ENCODE measurements at places on chromosomes 1 and 21.

- DNase-seq: no peak
These were observed 264.9 kb upstream of the NR5A2 start for GRCh38 chr1:199762572-199762971.

GRCh38 chr1:87154384-87154783 lies 174.3 kb upstream of the LMO4 start:
- no peak for DNase-seq

- DNase-seq: no peak
These were observed 137.8 kb downstream of the GLIS1 start for GRCh38 chr1:53601031-53601745.

DNA sequence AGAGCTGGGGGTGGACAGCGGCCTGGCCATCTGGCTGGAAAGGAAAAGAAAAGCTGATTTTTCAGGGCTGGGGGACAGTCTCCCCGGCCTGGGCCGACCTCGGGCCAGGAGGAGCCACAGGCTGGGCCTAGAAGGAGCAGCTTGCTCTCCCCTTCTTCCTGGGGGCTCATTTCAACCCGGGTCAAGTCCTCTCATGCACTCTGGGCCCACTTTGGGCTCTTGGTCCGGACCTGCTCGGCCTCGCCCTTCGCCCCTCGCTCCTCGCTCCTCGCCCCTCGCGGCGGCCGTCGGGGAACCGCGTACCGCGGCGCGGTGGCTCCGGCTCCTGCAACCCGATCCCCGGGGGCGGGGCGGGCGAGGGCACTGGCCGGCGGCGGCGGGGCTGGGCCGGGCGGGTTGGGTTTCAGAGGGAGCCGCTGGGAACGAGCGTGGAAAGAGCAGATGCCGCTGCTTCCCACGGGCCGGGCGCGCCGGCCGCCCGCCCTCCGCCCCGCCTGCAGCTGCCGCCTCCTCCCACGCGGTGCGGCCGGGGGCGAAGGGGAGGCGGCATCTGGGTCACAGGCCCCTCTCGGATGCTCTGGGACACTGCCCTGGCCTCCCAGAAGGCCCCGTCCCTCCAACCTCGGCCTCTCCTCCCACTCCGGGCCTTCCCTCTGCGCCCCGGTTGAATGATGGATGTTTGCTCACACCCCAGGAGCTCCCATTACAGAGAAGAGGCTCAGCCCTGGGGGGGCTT lies 6.6 kb downstream of the HEYL start:
- no peak for DNase-seq

DNA sequence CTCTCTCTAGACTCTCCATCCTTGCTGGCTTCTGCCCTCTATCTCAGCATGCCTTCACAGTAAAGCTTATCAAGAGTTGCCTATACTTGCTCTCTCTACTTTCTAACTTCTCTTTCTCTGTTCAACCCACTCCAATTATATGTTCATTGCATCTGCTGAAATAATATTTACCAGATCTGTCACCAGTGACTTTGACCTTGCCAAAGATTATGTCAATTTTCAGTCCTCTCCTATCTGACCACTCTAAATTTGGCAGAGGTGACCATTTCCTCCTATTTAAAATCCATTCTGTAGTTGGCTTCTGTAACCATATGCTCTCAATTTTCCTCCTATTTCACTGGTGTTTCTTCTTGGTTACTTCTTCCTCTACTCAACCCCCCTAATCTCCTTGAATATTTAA lies 38.8 kb upstream of the DR1 start:
- no peak for DNase-seq

- DNase-seq: no peak
These were observed 79.4 kb downstream of the TNR start for GRCh38 chr1:175663991-175664390.

DNA sequence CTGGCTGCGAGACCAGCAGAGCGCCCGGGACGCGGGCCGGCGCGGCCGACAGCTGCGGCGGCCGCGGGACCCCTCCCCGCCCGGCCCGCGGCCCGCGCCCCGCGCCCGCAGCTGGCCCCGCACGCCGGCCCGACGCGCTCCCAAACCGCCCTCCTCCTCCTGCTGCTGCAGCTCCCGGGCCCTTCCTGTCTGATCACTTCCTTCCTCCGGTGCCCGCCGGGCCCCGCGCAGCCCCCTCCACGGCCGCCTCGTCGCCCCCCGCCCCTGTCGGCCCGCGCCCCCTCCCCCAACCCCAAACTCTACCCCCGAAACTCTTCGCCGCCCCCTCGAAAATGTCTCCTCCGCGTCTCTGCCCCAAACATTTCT lies 594 bp downstream of the LUZP1 start:
- DNase-seq: no peak

DNA sequence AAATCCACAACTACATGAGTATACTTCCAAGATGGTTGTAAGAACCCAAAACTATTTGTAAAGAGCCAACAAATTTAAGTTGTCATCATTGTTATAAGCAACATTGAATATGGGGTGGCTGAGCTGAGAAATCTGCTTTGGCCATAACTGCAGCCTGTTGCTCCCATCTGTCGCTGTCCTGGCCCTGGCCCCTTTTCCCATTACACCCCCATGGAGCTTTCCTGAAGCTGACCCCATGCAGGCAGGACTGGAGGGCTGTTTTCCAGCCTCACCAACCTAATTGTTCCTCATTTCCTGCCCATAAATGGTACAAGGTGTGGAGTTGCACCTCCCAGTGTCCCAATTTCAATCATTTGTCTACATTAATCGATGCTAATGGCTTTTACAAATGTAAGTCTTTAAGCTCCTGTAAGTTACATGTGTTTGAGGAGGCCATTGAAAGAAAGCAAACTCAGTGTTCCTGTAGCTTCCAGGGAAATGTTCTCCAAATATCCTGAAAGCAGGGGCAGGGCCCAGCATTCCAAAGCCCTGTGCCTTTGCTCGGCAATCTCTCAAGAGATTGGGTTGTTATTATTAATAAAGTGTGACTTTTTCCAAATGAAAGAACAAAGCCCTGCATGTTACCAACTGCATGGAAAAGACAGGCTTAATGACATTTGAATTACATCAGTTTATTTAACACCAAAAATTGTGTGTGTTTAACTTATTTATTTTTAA lies 545.9 kb downstream of the PLPP3 start:
- no peak for DNase-seq

GRCh38 chr1:98021126-98021525 lies 100.3 kb upstream of the DPYD start:
- DNase-seq: no peak

DNA sequence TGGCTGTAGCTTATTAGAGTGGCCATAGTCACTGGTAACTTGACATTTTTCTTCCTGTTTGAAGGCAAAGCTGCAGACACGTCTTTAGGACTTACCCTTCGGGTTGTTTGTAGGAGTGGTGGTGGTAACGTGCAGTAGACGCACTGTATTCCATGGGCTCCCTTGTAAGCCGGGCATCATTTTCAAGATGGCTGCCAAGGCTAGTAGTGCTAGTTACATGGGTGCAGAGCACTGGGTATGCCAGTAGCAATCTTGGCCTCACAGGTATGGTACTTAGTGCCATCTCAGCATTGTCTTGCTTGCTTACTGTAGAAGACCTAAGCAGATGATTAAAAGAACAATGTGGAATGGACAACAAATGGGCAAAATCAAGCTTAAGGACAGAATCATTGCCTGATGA lies 1.9 kb downstream of the YBX1 start:
- no peak for DNase-seq

DNA sequence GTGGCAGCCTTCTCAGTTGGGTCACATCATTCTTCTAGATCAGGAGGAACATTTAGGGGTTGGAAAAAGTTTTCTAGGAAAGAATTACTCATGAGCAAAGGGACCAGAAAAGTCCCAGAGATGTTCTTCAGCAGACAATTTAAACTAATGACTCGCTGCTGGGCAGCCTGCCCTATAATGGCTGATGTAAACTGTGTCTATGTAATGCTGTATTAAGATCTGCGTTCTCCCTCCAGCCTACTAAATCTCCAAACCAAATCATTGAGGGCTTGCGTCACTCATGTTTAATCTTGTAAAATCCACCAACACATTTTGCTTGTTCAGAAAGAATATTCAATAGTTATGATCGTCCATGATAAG lies 92.1 kb downstream of the LRRC8C start:
- DNase-seq: no peak

DNA sequence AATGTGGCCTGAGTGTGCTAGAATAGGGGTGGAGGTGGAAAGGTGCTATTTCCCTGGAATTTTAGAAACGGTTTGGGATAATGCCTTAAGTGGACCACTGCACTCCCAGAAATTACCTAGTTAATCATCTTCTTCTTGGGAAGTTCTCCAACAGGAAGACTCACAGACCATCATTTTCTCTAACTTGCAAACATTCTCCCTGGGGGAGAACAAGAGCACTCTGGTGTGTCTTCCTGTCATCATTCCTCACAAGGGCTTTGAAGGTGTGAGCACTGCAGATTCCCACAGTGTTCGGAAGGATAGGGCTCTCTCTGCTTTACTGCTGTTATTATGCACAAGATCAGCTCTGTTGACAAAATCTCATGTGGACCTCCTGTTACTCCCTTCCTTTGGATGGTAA lies 54.9 kb upstream of the TSPAN2 start:
- no peak for DNase-seq

- DNase-seq: no peak
These were observed 267.8 kb upstream of the RUNX1 start for GRCh38 chr21:35316933-35317332.

- DNase-seq: no peak
These were observed 87.9 kb downstream of the PLPP3 start for GRCh38 chr1:56491441-56491840.

DNA sequence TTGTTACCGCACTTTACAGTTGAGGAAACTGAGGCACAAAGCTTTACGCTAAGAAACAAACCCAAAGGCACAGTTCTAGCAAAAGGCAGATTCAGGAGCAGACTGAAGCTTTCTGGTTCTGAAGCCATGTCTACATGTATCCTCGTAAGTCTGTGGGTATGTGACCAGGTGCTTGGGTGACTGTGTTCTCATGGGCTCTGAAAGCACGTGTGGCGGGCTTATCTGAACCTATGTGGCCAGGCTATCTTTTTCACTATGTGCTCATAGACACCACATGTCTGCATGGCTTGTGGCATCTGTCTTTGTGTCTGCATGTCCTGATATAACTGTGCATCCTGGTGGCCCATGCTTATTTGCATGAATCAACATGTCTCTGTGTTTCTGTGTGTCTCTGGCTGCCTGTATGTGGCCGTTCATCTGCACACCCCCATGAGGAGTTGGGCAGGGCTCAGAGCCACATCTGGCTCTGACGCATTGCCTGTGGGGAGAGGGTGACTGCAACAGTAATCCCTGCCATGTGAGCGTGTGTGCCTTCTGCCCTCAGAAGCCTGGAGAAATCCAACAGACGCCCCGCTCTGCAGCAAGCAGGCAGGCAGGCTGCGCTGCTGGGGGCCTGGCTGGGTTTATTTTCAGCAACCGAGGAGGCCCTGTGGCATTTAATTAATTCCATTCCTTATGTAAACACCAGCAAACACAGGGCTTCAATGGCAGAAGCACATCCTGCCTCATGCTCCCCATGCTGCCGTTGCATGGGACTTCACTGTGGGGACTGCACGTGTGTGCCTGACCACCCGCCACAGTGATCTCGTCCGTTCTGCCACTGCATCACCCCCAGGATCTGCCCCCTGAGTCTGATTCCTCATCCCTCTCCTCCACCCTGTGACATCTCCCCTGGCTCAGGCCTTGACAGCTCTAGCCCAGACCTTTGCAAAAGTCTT lies 115.4 kb downstream of the TRABD2B start:
- DNase-seq: no peak

GRCh38 chr1:245923215-245923614 lies 583.9 kb downstream of the SMYD3 start:
- no peak for DNase-seq

- DNase-seq: no peak
These were observed 173.2 kb upstream of the ATP1B1 start for GRCh38 chr1:168933141-168933805.

- DNase-seq: no peak
These were observed 11.5 kb upstream of the MYOC start for GRCh38 chr1:171663854-171664575.

- no peak for DNase-seq
These were observed at the start of gene AMPD1 for GRCh38 chr1:114695430-114696058. Gene AMPD1 (minus strand): TSS chr1:114695546. CDS start chr1:114695471, 75 bp downstream.

DNA sequence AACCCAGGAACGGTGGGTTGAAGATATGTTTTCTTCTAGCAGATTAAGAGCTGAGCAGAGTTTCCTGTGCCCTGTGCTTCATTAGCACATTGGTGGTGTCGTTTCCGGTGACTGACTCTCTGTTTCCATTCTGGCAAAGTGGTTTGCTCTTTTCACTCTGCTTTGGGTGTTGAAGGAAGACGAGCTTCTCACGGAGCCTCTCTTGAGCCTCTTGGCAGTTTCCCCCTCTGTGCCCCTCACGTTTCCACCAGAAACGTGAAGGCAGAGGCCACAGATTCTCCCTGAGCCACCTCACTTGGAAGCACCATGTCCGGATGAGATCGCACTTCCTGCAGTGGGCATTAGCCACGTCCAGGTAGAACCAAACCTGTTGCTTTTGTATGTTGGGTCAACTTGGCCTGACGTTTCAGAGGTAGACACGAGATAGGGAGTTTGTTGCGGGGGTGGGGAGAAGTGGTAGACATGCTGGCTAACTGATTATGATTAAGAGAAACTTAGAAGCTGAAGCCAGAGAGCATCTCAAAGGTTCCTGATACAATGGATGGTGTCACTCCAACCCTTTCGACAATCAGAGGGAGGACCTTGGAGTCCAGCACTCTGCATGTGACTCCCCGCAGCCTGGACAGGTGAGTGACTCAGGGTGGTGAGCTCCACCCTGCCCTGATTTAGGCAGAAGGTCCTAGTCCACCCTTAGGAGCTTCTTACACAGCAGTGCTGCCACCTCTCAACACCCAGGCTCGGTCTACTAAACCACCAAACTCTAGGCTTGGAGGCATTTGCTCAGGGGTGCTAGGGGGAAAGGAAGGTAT lies at the start of gene LAX1:
Gene LAX1 (plus strand): TSS at position 155 of the 809 bp plus-strand sequence. CDS start 383 bp downstream, at position 538.
- DNase-seq: peak; percentile 55

DNA sequence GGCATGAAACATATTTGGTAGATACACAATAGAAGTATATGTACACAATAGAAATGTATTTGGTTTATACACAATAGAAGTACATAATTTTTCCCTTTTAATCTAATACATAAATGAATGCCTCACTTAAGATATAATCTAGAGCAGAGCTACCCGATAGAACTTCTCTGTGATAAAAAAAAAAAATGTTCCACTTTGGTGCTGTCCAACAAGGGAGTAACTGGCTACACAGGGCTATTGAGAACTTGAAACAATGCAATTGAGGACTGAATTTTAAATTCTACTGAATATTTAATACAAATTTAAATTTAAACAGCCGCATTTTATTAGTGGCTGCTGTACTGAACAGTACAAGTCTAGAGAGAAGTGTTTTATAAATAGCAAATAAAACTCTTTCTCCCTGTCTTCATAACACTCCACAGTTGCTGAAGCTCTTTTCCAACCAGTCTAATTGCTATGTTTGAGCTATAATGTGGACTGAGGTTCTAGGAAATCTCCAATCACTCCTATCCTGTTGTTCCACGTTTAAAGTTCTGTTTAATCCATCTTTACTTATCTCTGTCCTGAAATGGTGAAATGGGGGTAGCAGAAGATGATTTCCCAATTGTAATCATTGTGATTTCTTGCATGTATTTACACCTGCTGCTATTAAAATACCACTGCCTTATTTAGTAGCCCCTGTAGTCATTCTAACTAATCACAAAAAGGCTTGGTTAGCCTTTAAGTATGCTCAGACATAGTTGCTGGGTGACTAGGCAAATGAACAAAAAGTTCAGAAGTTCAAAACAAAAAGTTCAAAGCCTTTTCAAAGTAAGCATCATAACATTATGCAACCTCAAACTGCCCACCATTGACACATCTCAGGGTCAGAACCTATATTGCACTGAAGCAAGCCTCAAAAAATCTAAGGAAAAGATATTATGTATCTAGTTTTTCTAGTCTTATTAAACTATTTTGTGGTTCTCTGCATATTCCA lies 192.3 kb upstream of the C1orf87 start:
- DNase-seq: no peak
